Naive thymus-derived CD8-positive, alpha-beta T cell (primary cell): ENCODE measurements at places on chromosomes 7 and 10. TPM values are rescaled to one million over a fixed set of nuclear protein-coding genes. Genes with fewer than 3 reads are reported as not detected.
A peak's percentile ranks its signal among the peaks of the same experiment; 100 is the strongest.

DNA sequence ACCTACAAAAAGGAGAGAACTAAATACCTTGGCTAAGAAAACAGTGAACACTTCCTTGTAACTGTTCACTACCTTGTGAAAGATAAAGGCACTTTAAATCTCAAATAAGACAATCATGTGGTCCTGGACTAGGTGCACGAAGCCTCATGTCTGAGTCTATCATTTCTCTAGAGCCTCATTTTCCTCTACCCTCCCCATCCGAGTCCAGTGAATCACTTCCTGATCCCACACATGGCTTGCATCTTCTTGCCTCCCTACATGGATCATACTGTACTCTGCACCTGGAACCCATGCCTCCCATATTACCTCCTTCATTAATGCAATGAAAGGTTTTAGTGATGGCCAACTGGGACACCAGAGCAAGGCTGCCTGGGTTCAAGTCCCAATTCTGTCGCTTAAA is 34.5 kb downstream of the SNX10 start:
- DNase-seq, result no peak

- DNase-seq, result no peak
Observed at GRCh38 chr7:28069807-28070206, 110.8 kb downstream of the JAZF1 start.

- no peak for DNase-seq
Observed at GRCh38 chr7:48837266-48837665, 87.1 kb upstream of the CDC14C start.

DNA sequence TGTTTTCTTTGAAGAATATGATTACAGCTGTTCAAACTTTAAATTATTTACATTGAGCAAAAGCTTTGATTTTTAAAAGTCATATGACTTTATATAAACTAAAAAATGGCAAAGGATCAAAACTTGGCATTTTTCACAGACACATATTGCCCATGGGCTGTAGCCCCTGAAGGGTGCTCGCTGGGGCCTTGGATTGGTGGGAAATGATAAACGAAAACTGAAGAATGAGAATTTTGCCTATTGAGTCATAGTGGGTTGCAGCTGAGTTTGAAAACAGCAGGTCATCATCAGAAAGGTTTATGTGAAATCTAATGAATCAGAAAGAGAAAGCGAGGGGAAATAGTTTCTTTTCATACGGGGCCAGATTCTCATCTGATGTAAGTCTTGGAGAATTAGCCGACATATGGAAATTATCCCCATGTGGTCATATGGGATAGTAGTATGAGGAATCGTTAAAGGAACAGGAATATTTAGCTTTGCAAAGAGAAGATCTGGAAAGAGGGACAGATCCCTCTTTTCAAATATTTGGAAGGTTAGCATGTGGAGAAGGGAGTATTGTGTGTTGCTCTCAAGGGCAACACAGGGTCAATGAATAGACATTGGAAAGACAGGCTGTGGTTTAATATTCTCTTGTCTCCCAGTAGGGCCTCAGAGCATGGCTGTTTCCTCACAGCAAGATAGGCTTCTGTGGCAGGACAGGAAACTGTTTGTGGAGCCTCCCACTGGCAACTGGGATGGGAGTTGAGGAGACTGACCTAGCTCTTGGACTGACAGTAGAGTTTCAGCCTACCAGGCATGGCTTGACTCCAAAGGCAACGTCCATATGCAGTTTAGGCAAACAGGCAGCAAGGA is 119.0 kb downstream of the FZD1 start:
- no peak for DNase-seq

- DNase-seq, result no peak
Observed at GRCh38 chr10:22737587-22737986, 23.2 kb upstream of the PIP4K2A start.

DNA sequence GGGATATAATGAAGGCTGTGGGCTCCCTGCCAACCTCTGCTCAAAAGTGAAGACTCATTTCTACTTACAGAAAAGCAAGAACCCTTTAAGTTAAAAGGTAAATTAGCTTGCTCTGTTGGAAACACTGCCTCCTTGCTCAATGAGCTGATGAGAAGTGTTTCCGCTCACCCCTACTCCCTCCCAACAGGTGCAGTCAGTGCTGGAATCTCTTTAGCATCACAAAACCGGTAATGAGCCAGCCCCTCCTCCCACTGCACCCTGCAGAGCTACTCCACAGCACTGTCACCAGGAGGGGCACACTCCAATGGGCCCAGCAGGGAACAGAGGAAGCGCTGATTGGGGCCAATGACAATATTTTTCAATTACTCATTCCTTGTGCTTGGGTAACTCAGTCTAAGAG is 262.5 kb downstream of the TCERG1L start:
- no peak for DNase-seq

- no peak for DNase-seq
Observed at GRCh38 chr7:32072397-32072796, 2.2 kb upstream of the PDE1C start.

ZNF33A gene
- total RNA-seq, result 68.5 TPM

GRCh38 chr7:104962781-104963180 is 51.2 kb upstream of the KMT2E start:
- no peak for DNase-seq

GRCh38 chr7:24907311-24907886 is 72.6 kb downstream of the OSBPL3 start:
- no peak for DNase-seq

- no peak for DNase-seq
Observed at GRCh38 chr7:139494835-139495579, 11.5 kb upstream of the KLRG2 start.

WNT8B gene
- not detected for total RNA-seq

GRCh38 chr7:158365267-158365666 is 222.4 kb downstream of the PTPRN2 start:
- no peak for DNase-seq

MEIG1 gene
- total RNA-seq, result not detected

GRCh38 chr7:98562381-98562823 is 54.7 kb upstream of the NPTX2 start:
- DNase-seq, result no peak

GRCh38 chr7:78438433-78438832 is 639.9 kb downstream of the PHTF2 start:
- no peak for DNase-seq

CISD1 gene
- 9.7 TPM for total RNA-seq

AOC1 gene
- total RNA-seq, result not detected

GRCh38 chr10:96366508-96366907 is 7.7 kb upstream of the OPALIN start:
- DNase-seq, result no peak

- DNase-seq, result no peak
Observed at GRCh38 chr10:133515471-133515870, 11.7 kb upstream of the CYP2E1 start.

PHKG1 gene
- total RNA-seq, result 2.9 TPM

IGF2BP3 gene
- total RNA-seq, result not detected

ORC5 gene
- 23.3 TPM for total RNA-seq

DNA sequence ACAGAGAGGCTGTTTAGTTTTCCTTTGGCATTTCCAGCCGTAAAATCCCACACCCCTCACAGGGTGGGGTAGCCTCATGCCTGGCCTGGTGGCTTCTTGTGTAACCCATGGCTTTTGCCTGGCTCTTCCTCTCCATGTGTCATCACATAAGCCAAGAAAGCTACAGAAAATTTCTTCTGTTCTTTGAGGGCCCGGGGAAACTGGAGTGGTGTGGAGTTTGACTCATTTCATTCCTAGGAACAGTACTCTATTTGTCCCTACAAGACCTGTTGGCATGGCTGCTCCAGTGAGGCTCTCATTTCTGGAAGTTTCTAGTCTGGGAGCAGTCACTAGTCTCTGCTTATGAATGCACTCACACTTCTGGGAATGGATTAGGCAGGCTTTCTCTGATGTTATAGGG is 523.9 kb downstream of the SUGCT start:
- DNase-seq, result no peak

ZNF862 gene
- 82.9 TPM for total RNA-seq

- DNase-seq, result no peak
Observed at GRCh38 chr7:118152149-118152548, 31.8 kb upstream of the LSM8 start.

PDE1C gene
- total RNA-seq, result not detected

DNA sequence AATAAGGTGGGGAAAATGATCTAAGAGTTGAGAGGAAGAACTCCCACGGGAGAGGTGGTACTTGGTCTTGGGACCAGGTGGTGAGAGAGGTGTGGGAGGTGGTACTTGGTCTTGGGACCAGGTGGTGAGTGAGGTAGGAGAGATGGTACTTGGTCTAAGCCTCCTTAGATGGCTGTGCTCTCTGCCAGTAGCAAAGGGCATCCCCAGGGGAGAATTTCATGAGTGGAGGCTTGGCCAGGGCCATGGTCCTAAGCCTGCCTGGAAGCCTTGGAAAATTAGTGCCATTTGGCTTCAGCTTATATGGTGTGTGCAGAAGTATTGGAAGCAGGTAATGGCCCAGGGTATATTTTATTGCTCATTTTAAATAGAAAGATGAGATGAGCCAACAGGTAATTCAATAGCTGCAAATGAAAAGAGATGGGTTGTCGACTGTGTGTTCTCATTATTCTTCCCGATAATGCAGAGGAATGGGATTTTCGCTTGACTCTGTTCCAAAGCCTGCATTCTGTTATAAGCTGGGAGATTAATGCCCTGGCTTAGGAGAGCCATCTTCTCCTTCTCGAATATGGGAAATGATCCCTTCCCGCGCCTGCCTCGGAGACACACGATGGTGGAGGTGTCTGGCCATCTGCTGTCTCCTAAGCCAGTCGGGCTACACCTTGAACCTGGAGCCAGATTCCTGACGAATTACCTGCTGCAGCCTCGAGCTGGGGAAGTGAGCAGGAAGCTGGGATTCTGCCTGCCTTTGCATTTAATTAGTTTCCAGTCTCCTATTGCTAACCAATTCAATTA is 287.8 kb downstream of the GALNT17 start:
- no peak for DNase-seq

DNA sequence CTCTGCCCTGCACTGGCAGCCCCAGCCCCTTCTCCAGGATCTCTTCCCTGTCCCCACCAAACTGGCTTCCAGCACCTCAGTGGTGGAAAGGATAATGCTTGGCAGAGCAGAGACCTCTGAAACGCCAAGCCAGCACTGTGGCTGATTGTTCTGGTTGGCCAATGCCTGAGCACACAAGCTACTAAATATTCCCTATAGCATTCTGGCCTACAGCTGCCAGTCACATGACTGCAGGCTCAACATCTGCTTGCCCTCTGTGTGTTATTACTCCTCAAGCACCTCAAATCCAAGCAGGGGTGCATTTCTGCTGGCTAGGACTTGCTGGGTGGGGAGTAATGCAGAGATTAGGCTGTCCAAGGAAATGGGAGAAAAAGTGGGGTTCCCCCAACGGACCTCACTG is 6.1 kb downstream of the TBATA start:
- no peak for DNase-seq

GRCh38 chr7:99422186-99422585 is 13.4 kb downstream of the BUD31 start:
- no peak for DNase-seq

- DNase-seq, result no peak
Observed at GRCh38 chr7:83837683-83838082, 188.7 kb upstream of the SEMA3E start.

GRCh38 chr10:21060626-21061025 is 163.5 kb upstream of the NEBL start:
- no peak for DNase-seq

KIAA1549 gene
- total RNA-seq, result 0.47 TPM

JAKMIP3 gene
- total RNA-seq, result 0.16 TPM

NPC1L1 gene
- total RNA-seq, result 0.16 TPM

GRCh38 chr10:131824371-131825149 is 76.2 kb upstream of the PPP2R2D start:
- no peak for DNase-seq

GRCh38 chr10:104337521-104337984 is 712 bp downstream of the ITPRIP start:
- DNase-seq, result no peak

DNA sequence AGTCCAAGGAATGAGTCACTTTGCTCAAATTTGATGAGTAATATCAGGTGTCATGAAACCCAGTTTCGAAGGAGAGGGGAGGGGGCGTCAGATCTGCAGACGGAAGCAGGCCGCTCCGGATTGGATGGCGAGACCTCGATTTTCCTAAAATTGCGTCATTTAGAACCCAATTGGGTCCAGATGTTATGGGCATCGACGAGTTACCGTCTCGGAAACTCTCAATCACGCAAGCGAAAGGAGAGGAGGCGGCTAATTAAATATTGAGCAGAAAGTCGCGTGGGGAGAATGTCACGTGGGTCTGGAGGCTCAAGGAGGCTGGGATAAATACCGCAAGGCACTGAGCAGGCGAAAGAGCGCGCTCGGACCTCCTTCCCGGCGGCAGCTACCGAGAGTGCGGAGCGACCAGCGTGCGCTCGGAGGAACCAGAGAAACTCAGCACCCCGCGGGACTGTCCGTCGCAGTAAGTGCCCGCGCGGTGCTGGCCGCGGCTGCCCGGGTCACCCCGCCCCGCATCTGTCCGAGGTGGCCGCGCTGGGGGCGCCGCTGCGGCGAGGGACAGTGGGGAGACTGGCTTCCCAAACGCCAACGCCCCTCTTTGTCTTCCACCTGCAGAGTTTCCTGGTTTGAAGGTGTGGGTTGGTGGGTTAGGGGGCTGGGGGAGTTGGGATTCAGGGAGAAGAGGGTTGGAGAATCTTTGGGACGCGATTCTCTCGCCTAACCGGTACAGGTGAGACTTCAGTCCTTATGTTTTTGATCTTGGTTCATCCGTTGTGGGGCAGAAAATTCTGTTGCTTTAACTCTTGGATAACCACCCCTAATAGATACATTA is at the start of gene TAC1:
TAC1 (plus strand) TSS at position 351 of the 829 bp plus-strand sequence. CDS start 527 bp downstream, outside the sequence.
- no peak for DNase-seq

- DNase-seq, result no peak
Observed at GRCh38 chr7:102253066-102253972, 33.3 kb upstream of the SH2B2 start.

DNA sequence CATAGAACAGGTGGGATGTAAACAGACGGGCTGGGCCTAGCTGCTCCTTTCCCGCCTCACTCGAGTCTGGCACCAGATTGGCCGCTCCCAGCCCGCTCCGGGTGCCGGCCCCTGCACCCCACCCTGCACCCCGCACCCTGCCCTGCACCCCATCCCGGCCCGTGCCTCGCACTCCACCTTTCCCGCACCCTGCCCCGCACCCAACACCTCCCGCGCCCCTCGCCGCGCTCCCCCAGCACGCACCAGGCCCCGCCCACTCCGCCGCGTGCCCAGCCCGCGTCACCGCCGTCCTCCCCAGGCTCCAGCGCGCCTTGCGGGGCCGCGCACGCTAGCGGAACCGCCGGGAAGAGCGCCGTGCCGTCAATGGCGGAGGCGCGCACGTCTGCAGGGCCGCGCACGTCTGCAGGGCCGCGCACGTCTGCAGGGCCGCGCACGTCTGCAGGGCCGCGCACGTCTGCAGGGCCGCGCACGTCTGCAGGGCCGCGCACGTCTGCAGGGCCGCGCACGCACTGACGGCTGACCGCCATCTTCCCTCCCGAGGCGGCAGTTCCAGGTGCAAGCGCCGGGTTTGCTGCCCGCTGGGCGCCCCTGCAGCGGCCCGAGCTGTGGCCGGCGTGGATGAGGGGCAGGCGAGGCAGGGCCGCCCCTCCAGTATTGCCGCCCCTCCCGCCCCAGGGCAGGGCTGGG is at the start of gene UBE3C:
UBE3C (plus strand) TSS at position 503 of the 687 bp plus-strand sequence. CDS start 347 bp downstream, outside the sequence.
- DNase-seq, result peak; percentile 96

CUL2 gene
- total RNA-seq, result 37.3 TPM
